ENCODE measurements at places on chromosomes 16 and 17.

- H3K4me1 ChIP-seq: no peaks in the 10 kb centered on the region
- no peaks in the 10 kb centered on the region for H3K36me3 ChIP-seq
- no peak for DNase-seq
Measured at GRCh38 chr17:55216888-55217287, 47.9 kb upstream of the HLF start.

- peak; percentile 4 for DNase-seq
- no peak overlapping the region for H3K27ac ChIP-seq
- H3K36me3 ChIP-seq: peaks cover 33% of the 10 kb centered on the region
- peaks cover 2% of the 10 kb centered on the region for H3K27me3 ChIP-seq
- H3K4me3 ChIP-seq: peak overlapping the region; percentile 65
Measured at GRCh38 chr16:58197314-58198012, 443 bp downstream of the CSNK2A2 start.

DNA sequence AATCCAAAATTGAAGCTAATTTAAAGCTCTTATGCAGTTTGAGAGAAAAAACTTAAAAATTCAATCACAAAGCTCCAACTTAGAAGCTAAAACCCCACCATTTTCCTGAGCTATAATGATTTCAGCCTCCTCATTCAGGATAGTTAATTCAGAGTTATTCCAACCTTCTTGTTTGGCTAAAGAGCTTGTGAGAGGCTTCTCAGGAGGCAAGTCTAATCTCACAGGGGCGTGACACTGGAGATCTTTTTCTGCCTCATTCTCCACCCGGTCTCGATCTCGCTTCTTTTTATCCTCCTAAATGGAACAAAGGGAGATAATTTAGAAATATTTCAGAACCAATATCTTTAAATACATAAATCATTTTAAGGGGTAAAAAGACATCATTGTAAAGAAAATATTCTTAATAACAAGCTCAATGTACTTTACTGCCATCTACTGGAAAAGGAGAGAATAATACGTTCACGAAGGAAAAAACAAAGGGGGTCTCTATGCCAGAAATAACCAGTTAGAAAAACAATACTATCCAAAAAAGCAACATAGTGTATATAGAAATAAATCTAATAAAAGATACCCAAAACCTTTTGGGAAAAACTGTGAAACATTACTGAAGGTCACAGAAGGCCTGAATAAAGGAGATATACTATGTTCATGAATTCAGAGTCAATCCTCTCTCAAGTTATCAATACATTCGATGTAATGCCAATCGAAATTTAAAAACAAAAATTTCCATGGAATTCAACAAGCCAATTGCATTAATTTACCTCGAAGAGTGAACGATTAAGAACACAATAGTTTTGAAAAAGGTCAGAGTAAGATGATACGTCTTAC is 13.9 kb downstream of the BRD7 start:
- H3K4me3 ChIP-seq: no peak overlapping the region
- DNase-seq: peak; percentile 50
- H3K4me1 ChIP-seq: peaks cover 3% of the 10 kb centered on the region

- H3K4me1 ChIP-seq: peaks cover 16% of the 10 kb centered on the region
- peaks cover 84% of the 10 kb centered on the region for H3K27me3 ChIP-seq
- no peak for DNase-seq
- no peak overlapping the region for H3K4me3 ChIP-seq
- no peak overlapping the region for H3K27ac ChIP-seq
Measured at GRCh38 chr17:38605411-38605840, 326 bp downstream of the SRCIN1 start.

- no peak for DNase-seq
- H3K27ac ChIP-seq: no peak overlapping the region
- no peaks in the 10 kb centered on the region for H3K27me3 ChIP-seq
- H3K36me3 ChIP-seq: no peaks in the 10 kb centered on the region
Measured at GRCh38 chr16:72174726-72175125, 2.8 kb upstream of the PMFBP1 start.

GRCh38 chr17:32142857-32143526 is 690 bp downstream of the RHOT1 start:
- no peak for DNase-seq
- no peaks in the 10 kb centered on the region for H3K27me3 ChIP-seq
- no peaks in the 10 kb centered on the region for H3K36me3 ChIP-seq
- H3K27ac ChIP-seq: no peak overlapping the region

GRCh38 chr17:59892251-59892923 is 356 bp downstream of the TUBD1 start:
- H3K4me1 ChIP-seq: peaks cover 44% of the 10 kb centered on the region
- H3K36me3 ChIP-seq: peaks cover 14% of the 10 kb centered on the region
- peak overlapping the region; percentile 88 for H3K27ac ChIP-seq

GRCh38 chr16:77499373-77500285 is 64.8 kb upstream of the ADAMTS18 start:
- H3K27ac ChIP-seq: no peak overlapping the region
- DNase-seq: no peak
- no peaks in the 10 kb centered on the region for H3K4me1 ChIP-seq
- H3K27me3 ChIP-seq: no peaks in the 10 kb centered on the region

DNA sequence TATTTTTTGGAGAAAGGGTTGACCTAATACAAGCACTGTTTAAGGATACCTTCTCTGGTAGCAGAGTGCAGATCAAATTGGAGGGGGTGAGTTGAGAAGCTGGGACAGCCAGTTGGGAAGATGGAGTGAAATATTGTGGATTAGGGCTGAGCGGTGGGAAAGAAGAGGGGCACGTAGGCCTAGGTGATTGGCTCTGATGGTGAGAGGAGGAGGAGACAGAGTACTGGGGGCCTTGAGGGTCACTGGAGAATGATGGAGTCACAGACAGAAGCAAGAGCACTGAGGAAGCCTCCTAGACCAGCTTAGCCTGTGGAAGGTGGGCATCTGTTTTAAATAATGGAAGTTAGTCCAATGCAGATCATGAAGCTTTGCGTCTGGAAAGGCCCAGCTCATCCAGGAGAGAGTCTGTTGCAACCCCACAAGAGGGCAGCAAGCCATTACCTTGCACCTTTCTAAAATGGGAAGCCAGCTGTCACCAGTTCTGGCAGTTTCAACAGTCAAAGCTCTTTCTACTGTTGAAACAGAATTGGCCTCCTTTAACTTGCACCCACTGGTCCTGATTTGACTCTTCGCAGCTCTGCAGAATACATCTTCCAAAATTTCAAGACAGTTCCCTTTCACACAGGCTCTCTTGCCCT is 11.8 kb downstream of the SLC9A5 start:
- no peak overlapping the region for H3K4me3 ChIP-seq
- no peak overlapping the region for H3K27ac ChIP-seq
- no peaks in the 10 kb centered on the region for H3K4me1 ChIP-seq
- peak; percentile 24 for DNase-seq

GRCh38 chr16:3725276-3725675 is 8.0 kb upstream of the TRAP1 start:
- no peaks in the 10 kb centered on the region for H3K4me1 ChIP-seq
- no peak for DNase-seq
- peaks cover 27% of the 10 kb centered on the region for H3K36me3 ChIP-seq
- H3K4me3 ChIP-seq: no peak overlapping the region
- no peak overlapping the region for H3K27ac ChIP-seq

GRCh38 chr17:14428648-14429029 is 127.8 kb downstream of the HS3ST3B1 start:
- no peaks in the 10 kb centered on the region for H3K36me3 ChIP-seq
- peak; percentile 39 for DNase-seq
- H3K4me3 ChIP-seq: peak overlapping the region; percentile 52
- peak overlapping the region; percentile 74 for H3K27ac ChIP-seq
- no peaks in the 10 kb centered on the region for H3K27me3 ChIP-seq

DNA sequence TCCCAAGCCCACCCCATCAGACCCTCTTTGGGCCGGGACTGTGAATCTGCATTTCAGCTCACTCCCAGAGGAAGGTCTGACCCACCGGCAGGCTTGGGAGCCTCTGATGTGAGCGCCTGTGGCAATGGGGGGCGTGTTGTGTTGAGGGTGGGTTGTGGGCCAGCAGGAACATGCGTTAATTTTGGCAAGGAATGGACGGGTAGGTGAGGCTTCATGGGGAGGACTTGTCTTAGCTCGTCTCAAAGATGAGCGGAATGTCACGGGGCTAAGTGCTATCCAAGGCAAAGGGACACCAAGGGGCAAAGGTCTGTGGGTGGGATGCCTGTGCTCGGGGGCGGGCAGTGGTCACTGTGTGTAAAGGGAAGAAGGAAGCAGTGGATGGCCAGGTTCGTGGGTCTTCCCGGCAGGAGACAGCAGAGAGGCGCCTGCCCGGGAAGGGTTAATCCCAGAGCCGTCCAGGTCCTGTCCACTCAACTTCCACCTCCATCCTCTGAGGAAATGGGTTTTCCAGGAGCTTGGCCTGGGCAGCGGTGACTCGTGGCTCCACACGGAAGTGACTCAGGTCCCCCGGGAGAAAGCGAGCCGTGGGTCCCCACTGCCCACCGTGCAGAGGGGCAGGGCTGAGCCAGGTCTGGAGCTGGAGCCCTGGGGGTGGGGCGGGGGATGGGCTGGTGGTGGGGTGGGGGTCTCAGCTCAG is 17.4 kb downstream of the ADGRG1 start:
- DNase-seq: no peak
- H3K27ac ChIP-seq: no peak overlapping the region
- peaks cover 31% of the 10 kb centered on the region for H3K4me1 ChIP-seq
- H3K36me3 ChIP-seq: no peaks in the 10 kb centered on the region

GRCh38 chr16:74107795-74108610 is 188.6 kb upstream of the PSMD7 start:
- H3K27ac ChIP-seq: no peak overlapping the region
- no peak for DNase-seq
- no peaks in the 10 kb centered on the region for H3K4me1 ChIP-seq
- peak overlapping the region; percentile 24 for H3K4me3 ChIP-seq
- H3K36me3 ChIP-seq: no peaks in the 10 kb centered on the region

DNA sequence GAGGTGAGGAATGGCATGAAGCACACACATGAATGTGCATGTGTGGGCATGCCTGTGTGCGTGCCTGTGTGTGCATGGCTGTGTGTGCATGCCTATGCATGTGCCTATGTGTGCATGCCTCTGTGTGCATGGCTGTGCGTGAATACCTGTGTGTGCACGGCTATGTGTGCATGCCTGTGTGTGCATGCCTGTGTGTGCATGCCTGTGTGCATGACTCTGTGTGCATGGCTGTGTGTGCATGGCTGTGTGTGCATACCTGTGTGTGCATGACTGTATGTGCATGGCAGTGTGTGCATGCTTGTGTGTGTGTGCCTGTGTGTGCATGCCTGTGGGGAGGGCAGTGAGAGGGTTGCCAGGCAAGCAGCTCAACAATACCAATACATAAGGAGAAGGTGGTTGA is 276.5 kb upstream of the ERCC4 start:
- H3K27ac ChIP-seq: no peak overlapping the region
- no peaks in the 10 kb centered on the region for H3K36me3 ChIP-seq
- H3K27me3 ChIP-seq: no peaks in the 10 kb centered on the region
- DNase-seq: no peak
- H3K4me1 ChIP-seq: no peaks in the 10 kb centered on the region

- no peak for DNase-seq
- H3K4me3 ChIP-seq: no peak overlapping the region
- no peaks in the 10 kb centered on the region for H3K27me3 ChIP-seq
Measured at GRCh38 chr17:49729069-49729468, 21.3 kb upstream of the SLC35B1 start.

DNA sequence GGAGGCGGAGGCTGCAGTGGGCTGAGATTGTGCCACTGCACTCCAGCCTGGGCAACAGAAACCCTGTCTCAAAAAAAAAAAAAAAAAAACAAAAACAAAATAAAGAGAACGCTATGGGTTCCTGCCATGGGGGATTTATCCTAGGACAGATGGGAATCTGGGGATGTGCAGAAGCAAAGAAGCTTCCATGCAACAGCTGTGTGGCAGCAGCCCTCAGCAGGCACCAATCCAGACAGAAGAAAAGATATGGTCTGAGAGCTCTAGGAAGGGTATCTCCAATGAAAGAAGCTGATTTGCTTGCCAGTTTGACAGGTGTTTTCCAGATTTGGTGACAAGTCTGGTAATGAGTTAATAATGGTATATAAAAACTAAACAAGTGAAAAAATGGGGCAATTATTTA is 11.6 kb downstream of the MYO19 start:
- peaks cover 43% of the 10 kb centered on the region for H3K36me3 ChIP-seq
- H3K27ac ChIP-seq: no peak overlapping the region
- DNase-seq: no peak
- no peaks in the 10 kb centered on the region for H3K27me3 ChIP-seq
- H3K4me1 ChIP-seq: peaks cover 9% of the 10 kb centered on the region

- H3K4me3 ChIP-seq: no peak overlapping the region
- peaks cover 9% of the 10 kb centered on the region for H3K36me3 ChIP-seq
- no peaks in the 10 kb centered on the region for H3K27me3 ChIP-seq
- H3K27ac ChIP-seq: peak overlapping the region; percentile 83
Measured at GRCh38 chr17:17848311-17849082, 11.7 kb upstream of the SREBF1 start.

- H3K27ac ChIP-seq: no peak overlapping the region
- peaks cover 8% of the 10 kb centered on the region for H3K4me1 ChIP-seq
- no peak overlapping the region for H3K4me3 ChIP-seq
- H3K36me3 ChIP-seq: no peaks in the 10 kb centered on the region
- DNase-seq: no peak
- H3K27me3 ChIP-seq: peaks cover 39% of the 10 kb centered on the region
Measured at GRCh38 chr17:66963521-66963908, 992 bp upstream of the CACNG4 start.

GRCh38 chr16:8502446-8502845 is 87.9 kb downstream of the TMEM114 start:
- H3K4me3 ChIP-seq: no peak overlapping the region
- H3K4me1 ChIP-seq: no peaks in the 10 kb centered on the region
- DNase-seq: no peak

GRCh38 chr16:12245921-12246720 is 269.6 kb downstream of the SNX29 start:
- H3K36me3 ChIP-seq: no peaks in the 10 kb centered on the region
- no peaks in the 10 kb centered on the region for H3K4me1 ChIP-seq
- H3K27me3 ChIP-seq: no peaks in the 10 kb centered on the region
- H3K4me3 ChIP-seq: no peak overlapping the region
- no peak for DNase-seq
- H3K27ac ChIP-seq: no peak overlapping the region

GRCh38 chr16:24174957-24175356 is 81.2 kb upstream of the CACNG3 start:
- no peak overlapping the region for H3K27ac ChIP-seq
- H3K36me3 ChIP-seq: peaks cover 83% of the 10 kb centered on the region
- DNase-seq: no peak
- no peaks in the 10 kb centered on the region for H3K4me1 ChIP-seq

GRCh38 chr17:74008196-74008595 is 195.3 kb upstream of the RPL38 start:
- no peak for DNase-seq
- no peaks in the 10 kb centered on the region for H3K36me3 ChIP-seq

DNA sequence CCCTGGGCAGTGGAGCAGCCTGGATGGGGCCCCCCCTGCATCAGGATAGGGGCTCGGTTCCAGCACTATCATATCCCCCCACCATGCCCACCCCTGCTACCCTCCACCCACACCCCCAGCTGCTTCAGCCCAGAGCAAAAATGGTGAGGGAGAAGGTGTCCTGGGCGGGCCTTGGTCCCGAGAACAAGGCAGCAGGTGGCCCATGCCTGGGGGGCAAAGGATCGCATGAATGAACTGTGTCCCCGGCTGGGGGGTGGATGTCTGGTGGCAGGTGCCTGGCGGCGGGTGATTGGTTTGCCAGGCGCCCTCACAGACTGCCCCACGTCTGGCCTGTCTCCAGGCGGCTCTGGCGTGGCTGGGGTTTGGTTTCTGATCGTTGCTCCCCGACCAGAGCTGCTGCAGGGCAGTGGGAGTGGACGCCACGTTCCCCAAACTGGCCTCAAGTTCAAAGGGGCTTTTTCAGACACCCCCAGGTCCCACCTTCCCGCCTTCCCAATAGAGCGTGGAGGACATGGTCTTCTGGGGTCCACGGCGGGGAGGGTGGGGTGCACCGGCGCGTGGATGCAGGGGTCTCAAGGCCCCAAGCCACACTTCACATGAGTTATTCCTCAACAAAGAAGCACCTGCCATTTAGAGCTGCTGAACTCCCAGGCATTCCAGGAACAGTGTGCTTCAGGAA is 12.6 kb downstream of the UTS2R start:
- peaks cover 20% of the 10 kb centered on the region for H3K27me3 ChIP-seq
- H3K4me1 ChIP-seq: peaks cover 12% of the 10 kb centered on the region
- H3K27ac ChIP-seq: no peak overlapping the region
- H3K4me3 ChIP-seq: no peak overlapping the region
